ENCODE measurements at places on chromosomes 5 and 9.
A peak's percentile ranks its signal among the peaks of the same experiment; 100 is the strongest.

DNA sequence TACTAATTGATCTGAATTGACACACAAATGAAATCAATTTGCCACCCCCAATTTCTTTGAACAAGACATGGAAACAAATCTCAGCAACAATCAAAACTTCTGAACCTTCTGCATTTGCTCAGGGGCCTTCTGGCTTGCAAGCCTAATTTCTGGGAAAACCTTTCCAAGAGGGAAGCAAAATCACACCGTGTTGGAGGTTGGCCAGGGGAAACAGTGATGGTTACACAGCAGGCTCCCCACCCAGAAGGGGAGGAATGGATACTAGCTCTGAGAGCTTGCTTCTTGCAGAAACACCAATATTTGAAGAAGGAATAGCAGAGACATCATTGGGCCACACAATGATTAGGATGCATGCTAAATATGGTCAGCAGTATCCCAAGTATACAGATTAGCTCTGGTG, 488.6 kb upstream of the TRPC7 start:
- no peak for DNase-seq

DNA sequence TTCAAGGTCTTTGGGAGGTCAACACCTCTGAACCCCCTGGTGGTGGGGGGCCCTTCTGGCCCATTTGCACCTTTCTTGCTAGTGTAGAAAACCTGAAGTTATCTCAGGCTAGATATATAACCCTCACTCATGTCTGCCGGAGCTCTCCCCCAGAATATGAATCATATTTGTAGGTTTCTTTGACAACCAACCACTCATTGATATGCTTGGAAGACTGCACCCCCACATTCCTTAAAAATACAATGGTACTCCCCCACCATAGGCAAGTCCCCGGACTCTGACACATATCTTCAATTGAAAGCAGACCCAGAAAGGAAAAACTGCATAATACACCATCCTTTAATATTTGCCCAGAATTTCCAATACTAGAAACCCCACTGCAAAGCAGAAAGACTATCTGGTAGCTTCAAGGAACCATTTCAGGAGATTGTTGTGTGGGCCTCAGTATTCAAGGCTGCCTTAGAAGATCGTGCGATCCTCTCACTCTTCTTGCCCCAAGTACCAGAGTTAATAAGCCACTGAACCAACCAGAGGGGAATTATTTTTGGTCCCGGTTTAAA, 978 bp upstream of the UBE2B start:
- DNase-seq, result peak; percentile 6

GRCh38 chr5:21199087-21199486, 1211.1 kb upstream of the CDH18 start:
- no peak for DNase-seq

DNA sequence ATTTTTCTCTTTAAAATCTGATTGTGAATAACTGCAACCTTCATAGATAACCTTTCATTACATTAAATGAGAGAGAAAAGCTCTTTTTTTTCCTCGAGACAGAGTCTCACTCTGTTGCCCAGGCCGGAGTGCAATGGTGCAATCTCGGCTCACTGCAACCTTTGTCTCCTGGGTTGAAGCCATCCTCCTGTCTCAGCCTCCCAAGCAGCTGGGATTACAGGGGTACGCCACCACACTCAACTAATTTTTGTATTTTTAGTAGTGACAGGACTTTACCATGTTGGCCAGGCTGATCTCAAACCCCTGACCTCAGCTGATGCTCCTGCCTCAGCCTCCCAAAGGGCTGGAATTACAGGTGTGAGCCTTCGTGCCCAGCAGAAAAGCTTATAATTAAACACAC, 69.9 kb upstream of the ERBIN start:
- no peak for DNase-seq

DNA sequence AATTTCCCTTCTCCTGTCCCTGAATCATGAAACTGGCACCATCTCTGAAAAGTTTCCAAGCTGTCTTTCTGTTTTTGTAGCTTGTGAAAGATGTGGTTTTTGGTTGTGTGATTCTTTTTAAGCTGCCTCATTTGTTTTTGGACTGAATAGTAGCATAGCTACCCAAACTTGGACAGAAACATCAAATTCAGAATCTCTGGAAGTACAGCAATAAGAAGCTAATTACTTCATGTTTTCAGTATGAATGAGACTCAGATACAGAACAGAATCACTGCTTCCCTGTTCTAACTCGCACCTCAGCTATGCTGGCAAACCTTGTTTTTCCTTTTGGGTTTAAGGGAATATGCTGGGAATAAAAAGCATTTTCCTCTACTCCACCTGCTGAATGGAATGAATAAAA, 101.0 kb downstream of the FGF1 start:
- no peak for DNase-seq

- no peak for DNase-seq
These were observed 2.7 kb upstream of the MTMR12 start for GRCh38 chr5:32315221-32316014.

GRCh38 chr9:116209414-116210116, 56.0 kb downstream of the PAPPA start:
- no peak for DNase-seq

GRCh38 chr5:4511996-4512656, 628.0 kb upstream of the ADAMTS16 start:
- no peak for DNase-seq

GRCh38 chr5:53123702-53124101, 14.1 kb upstream of the MOCS2 start:
- DNase-seq, result no peak

GRCh38 chr9:129198319-129199043, 20.4 kb upstream of the IER5L start:
- DNase-seq, result no peak

GRCh38 chr5:35876454-35876853, 19.8 kb downstream of the IL7R start:
- DNase-seq, result no peak

DNA sequence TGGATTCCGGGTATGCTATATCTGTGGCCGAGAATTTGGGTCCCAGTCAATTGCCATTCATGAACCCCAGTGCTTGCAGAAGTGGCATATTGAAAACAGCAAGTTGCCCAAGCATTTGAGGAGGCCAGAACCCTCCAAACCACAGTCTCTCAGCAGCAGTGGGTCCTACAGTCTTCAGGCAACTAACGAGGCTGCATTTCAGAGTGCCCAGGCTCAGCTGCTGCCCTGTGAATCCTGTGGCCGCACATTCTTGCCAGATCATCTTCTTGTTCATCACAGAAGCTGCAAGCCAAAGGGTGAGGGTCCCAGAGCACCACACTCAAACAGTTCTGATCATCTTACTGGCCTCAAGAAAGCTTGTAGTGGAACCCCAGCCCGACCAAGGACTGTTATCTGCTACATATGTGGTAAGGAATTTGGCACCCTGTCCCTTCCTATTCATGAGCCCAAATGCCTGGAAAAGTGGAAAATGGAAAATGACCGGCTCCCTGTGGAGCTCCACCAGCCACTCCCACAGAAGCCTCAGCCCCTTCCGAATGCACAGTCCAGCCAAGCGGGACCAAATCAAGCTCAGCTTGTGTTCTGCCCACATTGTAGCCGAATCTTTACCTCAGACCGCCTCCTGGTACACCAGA, 23.0 kb downstream of the ZNF474 start:
- no peak for DNase-seq

Measured in CD4-positive, alpha-beta T cell treated with Interleukin-15 for 4 hours (primary cell).